Stimulated activated CD4-positive, alpha-beta T cell treated with anti-CD3 and anti-CD28 coated beads, Interleukin-1b, Interleukin-23, amount 100 ng/mL, for 1 hour (primary cell): ENCODE measurements at places on chromosomes 1 and 21.

GRCh38 chr1:201694608-201695335, 134.2 kb upstream of the IPO9 start:
- no peak for DNase-seq

GRCh38 chr1:42334240-42335049, 590 bp downstream of the FOXJ3 start:
- DNase-seq = no peak

DNA sequence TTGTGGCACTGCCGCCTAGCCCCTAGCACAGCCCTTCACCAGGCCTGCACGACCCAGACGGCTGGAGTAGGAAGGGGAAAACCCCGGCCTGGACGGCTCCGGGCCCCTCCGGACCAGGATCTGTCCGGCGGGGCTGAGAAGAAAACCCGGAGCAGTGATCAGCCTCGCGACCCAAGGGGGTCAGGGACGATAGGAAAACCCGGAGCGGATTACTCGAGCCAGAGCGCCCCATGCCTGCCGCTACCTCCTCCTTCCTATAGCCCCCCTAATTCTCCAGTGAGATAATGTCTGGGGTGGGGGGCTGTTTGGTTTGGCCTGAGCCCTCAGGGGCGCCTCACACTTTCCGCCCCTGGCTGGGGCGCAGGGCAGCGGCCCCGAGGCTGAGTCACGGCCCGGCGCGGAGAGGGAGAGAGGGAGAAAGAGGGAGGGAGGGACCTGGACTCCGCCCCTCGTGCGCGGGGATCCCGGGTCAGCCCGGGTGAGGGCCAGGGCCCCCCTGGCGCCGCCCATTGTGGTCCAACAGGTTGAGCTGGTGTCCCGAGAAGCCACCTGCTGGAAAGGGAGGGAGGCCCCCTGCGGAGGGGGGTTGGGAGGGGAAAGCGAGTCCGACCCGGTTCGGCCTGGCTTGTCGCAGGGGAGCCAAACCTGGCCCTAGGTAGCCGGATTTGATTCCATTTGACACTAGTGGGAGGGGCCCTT, 1.7 kb upstream of the ZBTB7B start:
- peak; percentile 54 for DNase-seq

DNA sequence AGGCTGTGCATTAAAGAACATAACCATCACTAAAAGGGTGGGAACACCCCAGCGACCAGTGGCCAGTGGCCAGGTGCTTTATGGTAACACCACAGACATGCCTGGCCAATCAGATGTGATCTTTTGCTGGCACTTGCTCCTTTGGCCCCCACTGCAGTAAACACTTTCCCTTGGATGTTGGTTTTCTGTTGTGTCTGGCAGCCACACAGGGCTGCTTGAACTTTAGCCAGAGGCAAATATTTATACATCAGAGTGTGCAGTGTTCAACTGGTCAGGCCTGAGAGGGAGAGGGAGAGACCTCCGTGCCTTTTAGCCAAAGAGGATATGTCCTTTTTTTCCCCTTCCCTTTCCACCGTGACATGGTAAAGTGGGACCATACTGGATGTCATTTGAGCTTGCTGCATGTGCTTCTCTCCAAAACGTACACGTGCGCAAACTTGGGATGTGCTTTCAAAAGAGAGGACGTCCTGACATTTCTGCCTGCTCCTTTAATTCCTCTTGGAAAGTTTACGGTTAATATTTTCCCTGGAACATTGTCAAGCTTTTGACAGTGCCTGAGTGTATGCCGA, 101.2 kb downstream of the NFIA start:
- DNase-seq = no peak

- DNase-seq = no peak
These were observed 8.2 kb upstream of the RGSL1 start for GRCh38 chr1:182441719-182442118.

DNA sequence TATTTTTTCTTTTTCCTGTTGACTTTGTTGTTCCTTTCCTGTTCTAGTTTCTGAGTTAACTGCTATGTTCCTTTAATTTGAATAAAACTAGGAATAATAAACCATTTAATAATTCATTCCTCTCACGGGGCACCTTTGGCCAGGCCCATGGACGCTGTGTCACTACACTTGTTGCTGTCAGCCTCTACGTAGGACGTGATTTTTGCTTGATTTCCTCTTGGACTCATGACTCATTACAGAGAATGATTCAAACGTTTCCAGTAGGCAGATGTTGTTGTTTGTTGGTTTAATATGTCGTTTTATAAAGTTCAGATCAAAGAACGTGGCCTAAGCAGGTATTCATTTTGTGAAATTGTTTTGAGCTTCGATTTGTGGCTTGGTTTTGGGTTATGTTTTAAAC, 9.1 kb upstream of the SLC19A1 start:
- DNase-seq = no peak

DNA sequence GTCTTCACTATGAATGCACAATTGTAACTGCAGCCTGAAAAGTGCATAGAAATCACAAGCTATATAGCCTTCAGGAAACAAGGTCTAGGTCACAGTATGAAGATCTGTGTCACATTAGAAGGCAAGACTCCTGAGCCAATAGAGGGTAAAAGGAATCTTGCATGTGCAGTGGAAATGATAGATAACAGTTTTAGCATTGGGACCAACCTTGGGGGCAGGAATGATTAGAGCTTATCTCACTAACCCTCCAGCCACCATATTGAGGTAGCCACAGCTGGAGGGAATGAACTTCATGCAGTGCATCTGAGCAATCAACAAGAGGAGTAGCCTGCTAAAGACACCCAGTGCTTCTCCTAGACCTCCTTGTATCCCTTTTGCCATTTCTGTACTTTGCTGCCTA, 390.1 kb downstream of the LTN1 start:
- no peak for DNase-seq
